Activated CD8-positive, alpha-beta T cell treated with anti-CD3 and anti-CD28 coated beads for 36 hours (primary cell): ENCODE measurements at places on chromosomes 13 and 19. TPM values are rescaled to one million over a fixed set of nuclear protein-coding genes. Genes with fewer than 3 reads are reported as not detected.

The MTMR6 gene
- 11.3 TPM for total RNA-seq

DNA sequence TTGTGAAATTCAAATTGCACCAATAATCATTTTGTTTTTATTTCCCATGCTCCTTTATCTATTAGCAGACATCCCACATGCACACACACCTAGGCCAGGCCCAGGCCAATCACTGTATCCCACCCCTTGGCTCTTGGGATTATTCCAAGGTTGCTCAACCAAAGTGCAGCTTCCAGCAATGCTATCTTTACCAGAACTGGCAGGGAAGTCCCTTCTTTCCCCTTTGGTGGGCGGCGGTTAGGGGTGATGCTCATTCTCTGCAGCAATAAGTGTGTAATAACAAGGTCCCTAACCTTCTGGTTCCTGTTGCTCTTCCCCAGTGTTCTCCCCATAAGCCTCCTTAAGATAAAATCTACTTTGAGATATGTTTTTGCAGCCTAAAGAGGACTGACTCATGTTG lies 18.3 kb upstream of the KCTD12 start:
- peaks cover 3% of the 10 kb centered on the region for H3K27me3 ChIP-seq
- H3K4me3 ChIP-seq = no peak overlapping the region
- no peak for DNase-seq
- H3K4me1 ChIP-seq = no peaks in the 10 kb centered on the region
- H3K27ac ChIP-seq = no peak overlapping the region

The CEACAM21 gene
- 19.8 TPM for total RNA-seq

DNA sequence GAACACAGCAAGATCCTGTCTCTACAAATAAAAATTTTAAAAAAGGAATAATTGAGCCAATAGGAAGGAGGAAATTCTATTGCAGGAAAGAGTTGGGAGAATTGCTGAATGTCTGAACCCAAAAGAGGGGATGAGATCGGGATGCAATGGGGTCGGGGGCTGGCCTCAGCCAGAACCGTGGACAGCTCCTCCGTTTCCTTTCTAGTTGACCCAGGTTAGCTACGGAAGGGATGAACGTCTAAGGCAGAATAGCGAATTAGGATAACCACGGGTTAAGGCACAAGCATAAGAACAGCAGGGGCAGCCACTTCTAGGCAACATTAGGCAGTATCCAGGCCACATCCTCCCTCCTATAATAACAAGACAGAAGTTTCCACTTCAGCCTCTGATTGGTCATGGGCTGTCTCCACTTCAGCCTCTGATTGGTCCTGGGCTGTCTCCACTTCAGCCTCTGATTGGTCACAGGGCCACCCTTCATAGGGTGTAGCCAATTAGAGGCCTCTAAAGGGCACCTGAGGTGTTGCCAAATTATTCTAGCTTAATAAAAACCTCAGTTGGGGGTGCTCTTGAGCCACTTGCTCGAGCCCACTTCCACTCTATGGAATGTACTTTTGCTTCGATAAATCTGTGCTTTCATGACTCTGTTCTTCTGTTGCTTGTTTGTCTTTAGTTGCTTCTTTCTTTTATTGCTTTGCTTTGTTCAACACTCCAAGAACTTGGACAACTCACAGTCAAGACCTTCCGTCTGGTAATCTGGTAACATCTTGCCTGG lies 24.9 kb upstream of the TPM4 start:
- H3K36me3 ChIP-seq = no peaks in the 10 kb centered on the region
- H3K27me3 ChIP-seq = no peaks in the 10 kb centered on the region
- no peak overlapping the region for H3K27ac ChIP-seq
- H3K4me1 ChIP-seq = peaks cover 6% of the 10 kb centered on the region

GRCh38 chr19:49932731-49933131 lies 3.4 kb upstream of the NUP62 start:
- H3K4me1 ChIP-seq = peaks cover 38% of the 10 kb centered on the region
- H3K27me3 ChIP-seq = no peaks in the 10 kb centered on the region
- peaks cover 34% of the 10 kb centered on the region for H3K36me3 ChIP-seq
- peak; percentile 65 for DNase-seq
- H3K4me3 ChIP-seq = peak overlapping the region; percentile 34

The NKG7 gene
- total RNA-seq = 258 TPM

- peak overlapping the region; percentile 80 for H3K27ac ChIP-seq
- peaks cover 18% of the 10 kb centered on the region for H3K4me1 ChIP-seq
- peak overlapping the region; percentile 80 for H3K4me3 ChIP-seq
- H3K36me3 ChIP-seq = peaks cover 7% of the 10 kb centered on the region
- H3K27me3 ChIP-seq = no peaks in the 10 kb centered on the region
These were observed 591 bp downstream of the ZNF823 start for GRCh38 chr19:11737964-11738745.

- H3K27ac ChIP-seq = no peak within 1 kb of the TSS
- no peaks in the 10 kb centered on the region for H3K36me3 ChIP-seq
- H3K27me3 ChIP-seq = peaks cover 12% of the 10 kb centered on the region
These were observed at the start of gene PLIN5 for GRCh38 chr19:4534836-4535658. Gene PLIN5 (minus strand): TSS chr19:4535224. CDS start chr19:4534074, 1,150 bp downstream.

The CRX gene
- total RNA-seq = not detected

The CEACAM20 gene
- total RNA-seq = not detected

- H3K4me3 ChIP-seq = no peak overlapping the region
- no peak for DNase-seq
- H3K27ac ChIP-seq = no peak overlapping the region
- H3K27me3 ChIP-seq = no peaks in the 10 kb centered on the region
- H3K36me3 ChIP-seq = no peaks in the 10 kb centered on the region
These were observed 82.0 kb downstream of the TEX29 start for GRCh38 chr13:111402441-111402840.

The SELENOW gene
- 105 TPM for total RNA-seq

The OR7C1 gene
- not detected for total RNA-seq

The CYP2A6 gene
- total RNA-seq = not detected

DNA sequence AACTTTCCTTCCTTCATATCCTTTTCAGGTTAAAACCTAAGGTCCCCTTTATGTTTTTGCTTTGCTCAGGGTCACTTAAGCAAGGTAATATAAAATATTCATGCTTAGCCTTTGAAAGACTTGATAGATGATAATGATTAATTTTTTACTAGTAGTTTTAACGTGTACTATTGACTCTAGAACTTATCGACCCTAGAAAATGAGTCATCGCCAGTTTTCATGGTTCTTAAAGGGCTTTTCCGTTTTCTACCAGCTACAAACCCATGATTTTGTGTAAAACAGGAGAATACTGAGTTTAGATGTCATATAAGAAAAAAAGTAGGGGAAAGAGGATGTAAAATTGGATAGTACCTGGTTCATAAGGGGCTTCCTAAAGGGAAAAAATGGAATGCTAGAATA lies 75.7 kb downstream of the DHRS12 start:
- no peak for DNase-seq
- no peak overlapping the region for H3K4me3 ChIP-seq
- H3K36me3 ChIP-seq = peaks cover 13% of the 10 kb centered on the region
- no peak overlapping the region for H3K27ac ChIP-seq
- no peaks in the 10 kb centered on the region for H3K27me3 ChIP-seq

The LSM7 gene
- 162 TPM for total RNA-seq

The NCR1 gene
- total RNA-seq = 0.68 TPM

The GJB6 gene
- 3.3 TPM for total RNA-seq

The EEF1AKMT1 gene
- total RNA-seq = 19.6 TPM

GRCh38 chr19:29299416-29300380 lies 86.7 kb upstream of the UQCRFS1 start:
- no peak for DNase-seq
- H3K4me1 ChIP-seq = peaks cover 4% of the 10 kb centered on the region
- no peaks in the 10 kb centered on the region for H3K36me3 ChIP-seq
- no peak overlapping the region for H3K4me3 ChIP-seq
- no peak overlapping the region for H3K27ac ChIP-seq

GRCh38 chr13:52848455-52849195 lies at the start of gene PCDH8:
Gene PCDH8 (minus strand): TSS chr13:52848640. CDS start chr13:52848436, 204 bp downstream.
- H3K27ac ChIP-seq = no peak within 1 kb of the TSS
- H3K27me3 ChIP-seq = peaks cover 69% of the 10 kb centered on the region
- peaks cover 3% of the 10 kb centered on the region for H3K36me3 ChIP-seq
